NCI-H187 (cell line): ENCODE measurements at places on chromosomes 5 and 9.

- no peak for DNase-seq
These were observed 205.3 kb downstream of the TTLL11 start for GRCh38 chr9:121887553-121888437.

GRCh38 chr5:109701252-109701651, 11.5 kb downstream of the MAN2A1 start:
- no peak for DNase-seq

- DNase-seq, result no peak
These were observed 19.9 kb upstream of the NR4A3 start for GRCh38 chr9:99801775-99802174.

GRCh38 chr9:3879726-3880505, 354.1 kb upstream of the RFX3 start:
- peak; percentile 27 for DNase-seq

DNA sequence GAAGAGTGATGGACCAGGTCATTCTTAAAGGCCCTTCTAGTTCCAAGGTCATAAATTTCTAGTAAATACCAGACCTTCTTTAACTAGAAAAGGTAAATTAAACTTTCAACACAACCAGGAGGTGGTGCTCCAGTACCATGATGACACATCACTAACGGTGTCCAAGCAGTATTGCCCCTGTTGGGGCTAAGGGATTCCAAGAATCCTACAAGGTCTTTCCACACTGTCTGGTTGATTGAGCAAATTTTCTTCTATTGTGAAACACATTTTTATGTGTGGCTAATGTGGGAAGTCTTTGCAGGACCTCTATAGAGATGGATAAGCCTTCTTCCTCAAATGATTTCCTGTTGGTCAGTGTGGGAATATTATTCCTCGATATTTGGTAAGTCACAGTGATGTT, 459.6 kb upstream of the PAPPA start:
- DNase-seq, result no peak

GRCh38 chr5:148471379-148471778, 87.6 kb downstream of the FBXO38 start:
- no peak for DNase-seq

DNA sequence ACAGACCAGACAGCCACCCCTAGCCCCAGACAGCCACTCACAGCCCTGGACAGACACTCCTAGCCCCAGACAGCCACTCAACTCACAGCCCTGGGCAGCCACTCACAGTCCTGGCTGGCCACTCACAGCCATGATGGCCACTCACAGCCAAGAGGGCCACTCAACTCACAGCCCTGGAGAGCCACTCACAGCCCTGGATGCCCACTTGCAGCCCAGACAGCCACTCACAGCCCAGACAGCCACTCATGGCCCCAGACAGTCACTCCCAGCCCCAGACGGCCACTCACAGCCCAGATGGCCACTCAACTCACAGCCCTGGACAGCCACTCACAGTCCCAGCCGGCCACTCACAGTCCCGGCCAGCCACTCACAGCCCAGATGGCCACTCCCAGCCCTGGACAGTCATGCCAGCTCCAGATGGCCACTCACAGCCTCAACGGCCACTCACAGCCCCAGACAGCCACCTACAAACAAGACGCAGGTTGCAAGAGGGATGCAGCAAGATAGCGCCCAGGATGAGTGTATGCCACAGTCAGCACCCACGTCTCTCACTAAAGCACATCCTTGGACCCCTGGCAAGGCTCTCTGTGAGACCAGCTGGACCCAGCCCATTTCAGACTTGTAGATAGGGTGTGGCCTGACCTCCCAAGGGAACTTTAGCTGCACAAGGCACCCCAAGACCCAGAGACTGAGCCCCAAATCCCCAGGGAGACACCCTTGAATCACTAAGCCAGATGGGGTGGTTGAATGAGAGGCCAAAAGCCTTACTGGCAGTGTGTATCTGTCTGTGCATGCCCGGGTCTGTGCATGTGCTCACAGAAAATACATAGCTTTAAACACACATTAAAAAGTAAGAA, 22.4 kb downstream of the ZDHHC11B start:
- DNase-seq, result peak; percentile 53

- DNase-seq, result no peak
These were observed 25.8 kb downstream of the DIRAS2 start for GRCh38 chr9:90616806-90617205.

DNA sequence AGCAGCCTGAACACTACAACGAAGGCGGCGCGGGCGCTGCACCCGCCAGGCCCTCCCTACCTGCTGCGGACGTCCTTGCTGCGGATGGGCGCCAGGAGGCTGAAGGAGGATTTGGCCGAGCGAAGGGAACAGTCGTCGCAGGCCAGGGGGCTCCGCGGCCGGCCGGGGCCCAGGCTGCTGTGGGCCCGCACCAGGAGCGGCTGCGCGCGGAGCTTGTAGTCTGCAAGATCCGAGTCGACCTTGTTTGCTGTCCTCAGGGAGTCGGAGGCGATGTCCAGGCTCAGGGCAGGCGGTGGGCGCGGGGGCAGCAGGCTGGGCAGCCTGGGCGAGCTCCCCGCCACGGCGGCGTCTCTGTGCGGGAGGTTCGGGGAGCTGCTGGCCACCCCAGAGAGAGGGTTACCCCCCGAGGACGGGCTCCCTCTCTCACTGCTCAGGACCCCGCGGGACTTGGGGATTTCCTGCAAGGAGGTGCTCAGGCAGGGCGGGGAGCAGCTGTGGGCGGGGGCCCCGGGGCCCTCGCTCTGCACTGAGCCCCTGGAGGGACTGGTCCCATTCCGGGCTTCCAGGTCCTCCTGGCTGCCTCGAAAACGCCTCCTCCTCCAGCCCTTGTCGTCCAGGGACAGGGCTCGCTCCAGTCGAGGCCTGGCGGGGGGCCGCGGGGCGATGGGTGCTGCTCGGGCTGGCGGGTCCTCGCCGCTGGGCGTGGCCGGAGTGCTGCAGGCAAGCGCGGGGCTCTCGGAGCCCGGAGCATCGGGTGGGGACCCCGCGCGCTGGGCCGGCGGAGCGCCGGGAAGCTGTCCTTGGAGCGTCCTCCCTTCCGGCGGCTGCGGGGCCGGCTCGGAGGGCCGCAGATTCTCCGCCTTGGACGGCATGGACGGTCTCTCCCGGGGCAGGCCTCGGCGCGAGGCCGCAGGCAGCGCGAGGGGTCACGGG, 831 bp downstream of the INPP5E start:
- DNase-seq, result no peak

GRCh38 chr5:12901696-12902095, 997.5 kb upstream of the CTNND2 start:
- no peak for DNase-seq

DNA sequence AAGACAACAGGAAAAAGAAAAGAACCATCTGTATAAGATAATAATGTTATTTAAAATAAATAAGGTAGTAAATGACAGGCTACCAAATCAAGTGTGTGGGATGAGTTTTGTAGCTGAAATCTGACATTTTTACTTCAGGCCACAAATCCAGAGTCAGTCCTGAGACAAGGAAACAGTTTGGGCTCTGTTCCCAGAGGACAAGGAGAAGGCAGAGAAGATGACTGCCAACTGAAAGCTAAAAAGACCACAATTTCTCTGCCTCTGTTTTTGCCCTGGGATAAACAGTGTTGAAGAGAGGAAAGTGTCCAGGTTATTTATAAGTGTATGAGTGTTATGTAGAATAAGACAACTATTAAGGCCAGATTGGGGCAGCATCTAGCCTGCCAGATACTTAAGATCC, 180.5 kb downstream of the NFIB start:
- DNase-seq, result no peak

GRCh38 chr9:69020301-69021145, 6.6 kb upstream of the PRKACG start:
- no peak for DNase-seq

GRCh38 chr5:100818340-100818739, 84.7 kb downstream of the ST8SIA4 start:
- no peak for DNase-seq

DNA sequence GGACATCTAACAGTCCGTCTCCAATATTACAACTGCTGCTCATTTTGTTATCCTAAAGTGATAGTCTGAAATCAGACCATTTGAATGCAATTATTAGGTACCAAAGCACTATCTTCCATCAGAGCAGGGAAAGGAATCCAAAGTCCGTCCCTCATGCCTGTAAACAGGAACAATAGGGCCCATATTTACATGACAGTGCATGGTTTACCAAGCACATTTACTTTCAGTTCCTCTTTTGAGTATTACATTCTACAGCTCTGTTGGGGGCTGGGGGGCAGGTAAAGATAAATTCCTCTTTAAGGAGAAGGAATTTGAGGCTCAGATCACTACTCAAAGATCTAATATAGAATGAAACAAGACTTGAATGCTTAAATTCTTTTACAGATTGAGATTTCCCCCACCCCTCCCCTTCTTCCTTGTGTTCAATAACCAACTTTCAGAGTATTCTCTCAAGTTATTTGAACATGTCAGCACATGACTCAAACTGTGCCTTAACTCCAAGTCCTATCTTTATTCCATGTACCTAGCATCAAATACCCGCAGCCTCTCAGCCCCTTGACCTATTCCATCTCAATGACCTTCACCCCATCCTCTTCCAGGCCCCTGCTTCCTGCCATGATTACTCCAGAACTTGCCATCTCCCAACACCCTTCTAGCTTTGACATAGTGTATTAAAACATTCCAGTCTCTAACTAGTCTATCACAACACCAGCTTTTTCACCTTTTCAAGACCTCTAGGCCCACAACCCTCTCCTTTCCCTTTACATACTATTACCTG, 71.0 kb downstream of the BRINP1 start:
- no peak for DNase-seq

DNA sequence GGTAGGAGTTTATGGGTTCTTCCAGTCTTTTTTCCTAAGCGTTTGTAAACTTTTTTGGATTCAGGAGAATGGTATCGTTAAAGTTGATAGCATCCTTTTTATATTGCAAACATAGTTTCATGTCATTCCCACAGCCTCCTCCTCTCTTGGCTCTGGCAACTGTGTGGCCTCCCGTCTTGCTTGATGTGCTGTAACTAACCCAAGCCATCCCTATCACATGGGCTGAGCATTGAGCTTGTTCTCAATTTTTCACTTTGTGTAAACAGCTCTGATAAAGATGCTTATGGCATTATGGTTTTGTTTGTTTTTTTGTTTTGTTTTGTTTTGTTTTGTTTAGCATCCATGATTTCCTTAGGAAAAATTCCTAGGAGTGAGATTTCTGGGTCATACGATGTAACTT, 4.6 kb downstream of the STKLD1 start:
- DNase-seq, result no peak

- DNase-seq, result no peak
These were observed 681.8 kb downstream of the SEMA5A start for GRCh38 chr5:8864053-8864452.

DNA sequence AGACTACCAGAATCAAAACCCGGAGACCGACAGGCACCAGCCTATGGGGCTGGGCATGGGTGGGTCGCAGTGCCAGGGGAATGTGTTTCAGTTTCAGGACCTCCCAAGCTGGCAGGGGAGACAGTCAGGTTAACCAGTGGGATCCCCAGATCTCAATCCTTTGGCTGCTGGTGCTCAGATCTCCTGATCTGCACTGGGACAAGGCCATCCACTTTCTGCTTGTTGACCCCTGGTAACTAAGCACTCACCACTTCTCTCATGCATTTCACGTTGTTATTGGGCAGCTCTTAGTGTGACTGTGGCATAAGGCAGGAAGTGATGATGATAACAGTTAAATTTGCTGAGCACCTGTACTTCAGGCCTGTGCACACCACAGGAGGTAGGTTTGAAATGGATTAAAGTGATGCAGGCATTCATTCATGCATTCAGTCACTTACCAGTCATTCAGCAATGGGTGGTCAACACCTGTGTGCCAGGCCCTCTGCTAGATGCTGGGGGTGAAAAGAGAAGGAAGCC, 42.1 kb upstream of the STXBP1 start:
- DNase-seq, result no peak

GRCh38 chr9:134983074-134983473, 65.4 kb upstream of the FCN1 start:
- DNase-seq, result no peak

DNA sequence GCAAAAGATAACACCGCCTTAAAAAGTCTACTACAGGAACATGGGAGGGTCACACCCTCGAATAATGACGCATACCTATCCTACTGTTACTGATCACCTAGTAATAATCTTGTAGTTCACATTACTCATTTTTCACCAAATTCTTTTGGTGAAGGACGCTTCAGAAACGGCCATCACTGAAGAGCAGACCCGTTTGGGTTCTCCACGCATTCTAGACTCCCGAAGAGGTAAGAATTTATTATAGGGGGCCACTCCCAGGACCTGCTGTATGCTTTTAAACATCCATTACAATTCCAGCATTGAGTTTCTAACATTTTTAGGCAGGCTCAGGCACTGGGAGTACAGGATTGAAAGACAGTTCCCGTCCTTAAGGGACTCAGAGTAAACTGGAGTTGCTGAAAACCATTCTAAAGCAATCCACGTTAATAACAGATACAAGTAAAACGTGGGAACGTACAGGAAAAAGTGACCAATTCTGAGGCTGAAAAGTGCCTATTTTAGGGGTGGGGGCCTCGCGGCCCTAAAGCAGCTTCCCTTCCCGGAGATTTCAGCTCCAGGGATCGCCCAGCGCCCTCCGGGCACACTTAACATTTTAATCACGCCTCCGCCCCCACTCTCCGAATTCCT, at the start of gene FER:
Gene FER, plus strand, starts transcription at position 124 of the 627 bp plus-strand sequence. CDS start 50,286 bp downstream, outside the sequence.
- DNase-seq, result no peak

DNA sequence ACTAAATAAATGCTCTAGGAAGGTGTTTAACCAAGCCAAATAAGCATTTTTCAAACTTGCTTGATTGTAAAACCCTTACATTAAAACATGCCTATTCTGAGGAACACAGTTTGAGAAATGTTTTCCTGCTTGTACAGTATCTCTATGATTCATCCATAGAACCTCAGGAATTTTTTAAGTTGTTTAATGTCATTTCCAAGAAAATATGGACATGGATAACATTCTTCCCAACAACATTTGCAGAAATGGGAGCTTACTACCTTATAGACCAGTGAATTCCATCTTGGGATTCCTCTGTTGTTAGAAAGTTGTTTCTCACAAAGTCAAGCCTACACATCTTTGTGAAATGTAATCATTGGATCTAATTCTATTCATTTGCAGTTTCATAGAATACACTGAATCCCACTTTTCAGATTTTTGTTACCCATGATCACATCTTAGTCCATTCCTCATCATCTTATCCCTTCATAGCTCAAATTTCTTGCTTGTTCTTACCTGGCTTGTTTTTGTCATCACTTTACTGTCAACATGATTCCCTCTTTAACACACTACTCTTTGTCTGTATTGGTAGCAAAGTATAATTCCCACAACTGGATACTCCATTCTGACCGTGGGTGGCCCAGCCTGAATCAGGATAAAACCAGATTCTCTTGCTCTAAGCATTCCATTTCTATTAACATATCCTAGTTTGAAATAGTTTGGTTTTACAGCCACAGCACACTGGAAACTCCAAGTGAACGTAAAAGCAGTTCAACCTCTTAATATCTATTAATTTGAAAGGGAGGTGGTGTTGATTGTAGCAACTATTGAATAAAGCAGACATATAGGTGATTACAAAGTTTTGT, 49.4 kb upstream of the PAPPA start:
- no peak for DNase-seq

DNA sequence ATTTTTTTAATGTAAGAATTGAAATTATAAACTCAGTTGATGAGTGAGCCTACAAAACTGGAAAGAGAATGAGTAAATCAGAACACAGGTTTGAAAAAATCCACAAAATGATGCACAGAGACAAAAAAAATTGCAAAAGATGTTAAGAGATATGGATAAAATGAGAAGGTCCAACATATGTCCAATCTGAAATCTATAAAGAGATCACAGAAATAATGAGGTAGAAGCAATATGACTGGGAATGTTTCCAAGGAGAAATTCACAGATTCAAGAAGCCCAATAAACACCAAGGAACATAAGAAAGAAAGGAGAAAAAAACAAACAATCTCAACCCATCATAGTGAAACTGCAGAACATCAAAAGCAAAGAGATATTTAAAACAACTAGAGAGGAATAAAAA, 288.4 kb upstream of the SLC30A5 start:
- no peak for DNase-seq
